Stimulated activated naive B cell treated with anti-CD40 and anti-IgM and Interleukin-4, amounts not matched to agents 10 μg/mL and 1 μg/mL and 100 μg/mL, for 72 hours (primary cell): ENCODE measurements at places on chromosomes 6 and 20.

- no peak for DNase-seq
These were observed 26.1 kb downstream of the NCOA5 start for GRCh38 chr20:46063652-46064054.

DNA sequence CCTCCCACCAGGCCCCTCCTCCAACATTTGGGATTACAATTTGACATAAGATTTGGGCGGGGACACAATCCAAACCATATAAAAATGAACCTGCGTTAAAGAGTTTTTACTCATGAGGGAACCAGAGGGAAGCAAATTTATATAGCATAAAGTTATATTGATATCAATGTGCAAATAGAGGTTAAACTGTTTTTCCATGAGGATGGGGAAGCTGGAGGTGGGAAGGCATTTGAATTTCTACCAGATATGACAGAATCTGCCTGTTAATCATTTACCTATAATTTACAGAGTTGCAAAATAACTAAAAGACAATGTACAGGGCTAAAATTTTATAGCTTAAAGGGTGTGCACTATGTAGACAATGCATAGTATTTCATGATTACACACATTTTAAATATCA is 322.0 kb upstream of the FKBP1C start:
- no peak for DNase-seq

GRCh38 chr6:150084426-150084825 is 15.5 kb upstream of the ULBP3 start:
- no peak for DNase-seq

DNA sequence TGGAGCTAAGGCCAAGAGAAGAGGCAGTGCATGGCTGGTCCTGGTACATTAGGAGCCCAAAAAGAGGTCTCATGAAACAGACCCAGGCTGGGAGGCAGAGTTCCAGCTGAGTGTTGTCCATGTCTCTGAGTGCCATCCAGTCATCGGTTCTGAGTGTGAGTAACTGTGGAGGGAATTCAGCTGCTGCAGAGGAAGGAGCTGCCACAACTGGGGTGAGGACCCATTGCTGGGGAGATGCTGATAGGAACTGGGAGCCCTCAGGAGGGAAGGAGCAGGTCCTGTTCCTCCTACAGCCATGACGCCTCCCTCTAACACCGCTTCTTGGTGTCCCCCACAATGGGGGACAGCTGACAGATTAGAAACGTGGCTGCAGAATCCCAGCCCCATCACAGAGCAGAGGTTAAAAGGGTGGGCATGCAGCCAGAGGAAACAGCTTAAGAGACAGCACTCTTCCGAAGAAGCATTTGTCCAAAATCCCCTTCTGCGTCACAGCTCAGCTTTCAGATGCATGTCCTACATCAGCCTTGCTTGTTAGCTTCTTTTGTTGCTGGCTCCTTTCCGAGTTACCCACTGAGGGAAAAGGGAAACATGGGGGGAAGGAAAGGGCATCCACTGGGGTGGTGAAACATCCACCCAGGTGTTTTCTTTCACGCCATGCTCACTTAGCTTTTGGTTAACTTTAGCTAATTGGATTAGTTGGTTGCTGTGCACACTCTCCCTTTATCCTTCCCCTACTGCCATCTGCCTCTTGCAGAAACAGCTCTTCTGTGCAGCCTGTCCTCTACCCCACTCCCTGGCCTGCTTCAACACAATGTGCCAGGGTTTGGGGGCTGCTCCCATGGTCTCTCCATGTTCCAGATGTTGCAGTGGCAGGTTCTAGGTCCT is 239.2 kb downstream of the SYNDIG1 start:
- no peak for DNase-seq

GRCh38 chr6:145878591-145879295 is 64.1 kb upstream of the FBXO30 start:
- DNase-seq = no peak

DNA sequence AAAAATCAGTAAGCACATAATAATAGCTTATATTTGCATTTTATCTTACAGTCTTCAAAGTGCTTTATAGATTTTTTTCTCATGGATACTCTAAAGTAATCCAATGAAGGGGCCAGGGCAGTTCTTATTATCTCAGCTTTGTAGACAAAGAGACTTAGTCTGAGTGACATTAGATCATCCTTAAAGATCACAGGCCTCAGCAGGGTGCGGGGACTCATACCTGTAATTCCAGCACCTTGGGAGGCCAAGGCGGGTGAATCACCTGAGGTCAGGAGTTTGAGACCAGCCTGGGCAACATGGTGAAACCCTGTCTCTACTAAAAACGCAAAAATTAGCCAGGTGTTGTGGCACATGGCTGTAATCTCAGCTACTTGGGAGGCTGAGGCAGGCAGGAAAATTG is 14.5 kb downstream of the FERMT1 start:
- no peak for DNase-seq

- DNase-seq = no peak
These were observed 542.6 kb downstream of the HDGFL1 start for GRCh38 chr6:23111984-23112383.

- no peak for DNase-seq
These were observed 21.7 kb downstream of the KIZ start for GRCh38 chr20:21147593-21147992.

GRCh38 chr6:45697605-45698004 is 318.1 kb downstream of the CLIC5 start:
- no peak for DNase-seq

- no peak for DNase-seq
These were observed 14.8 kb downstream of the FAXC start for GRCh38 chr6:99334526-99335127.

DNA sequence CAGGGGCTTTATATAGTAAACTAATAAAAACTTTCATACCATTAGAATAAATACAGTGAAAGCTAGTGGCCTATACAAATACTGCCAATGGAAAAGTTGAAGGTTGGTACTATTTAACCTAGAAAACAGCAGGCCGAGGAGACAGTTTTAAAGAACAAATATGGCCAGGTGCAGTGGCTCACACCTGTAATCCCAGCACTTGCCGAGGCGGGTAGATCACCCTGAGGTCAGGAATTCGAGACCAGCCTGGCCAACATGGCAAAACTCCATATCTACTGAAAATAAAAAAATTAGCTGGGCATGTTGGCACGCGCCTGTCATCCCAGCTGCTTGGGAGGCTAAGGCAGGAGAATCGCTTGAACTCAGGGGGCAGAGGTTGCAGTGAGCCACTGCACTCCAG is 24.8 kb downstream of the GLYATL3 start:
- no peak for DNase-seq

DNA sequence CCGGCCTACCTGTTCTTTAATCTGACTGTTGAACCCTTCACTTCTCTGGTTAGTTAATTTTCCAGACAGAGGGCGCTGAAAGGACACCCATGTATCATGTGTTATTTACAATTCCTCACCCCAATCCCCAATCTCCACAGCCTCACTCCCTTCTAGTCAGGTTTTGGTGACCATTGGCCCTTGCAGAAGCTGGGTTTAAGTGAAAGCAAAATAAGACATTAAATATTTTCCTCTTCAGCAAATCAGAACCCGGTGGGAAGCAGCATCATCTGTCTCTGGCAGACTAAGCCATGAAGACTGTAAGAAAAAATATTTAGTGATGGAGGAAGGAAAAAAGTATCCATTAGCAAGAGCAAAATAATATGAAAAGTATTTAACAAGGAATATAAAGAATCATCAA is 9.4 kb upstream of the HLA-DQA1 start:
- DNase-seq = peak; percentile 73

GRCh38 chr6:161095916-161096315 is 104.3 kb downstream of the MAP3K4 start:
- no peak for DNase-seq

- no peak for DNase-seq
These were observed 45.1 kb upstream of the MCM9 start for GRCh38 chr6:118980063-118980462.

- DNase-seq = no peak
These were observed 158.9 kb upstream of the FUT9 start for GRCh38 chr6:95856876-95857364.

DNA sequence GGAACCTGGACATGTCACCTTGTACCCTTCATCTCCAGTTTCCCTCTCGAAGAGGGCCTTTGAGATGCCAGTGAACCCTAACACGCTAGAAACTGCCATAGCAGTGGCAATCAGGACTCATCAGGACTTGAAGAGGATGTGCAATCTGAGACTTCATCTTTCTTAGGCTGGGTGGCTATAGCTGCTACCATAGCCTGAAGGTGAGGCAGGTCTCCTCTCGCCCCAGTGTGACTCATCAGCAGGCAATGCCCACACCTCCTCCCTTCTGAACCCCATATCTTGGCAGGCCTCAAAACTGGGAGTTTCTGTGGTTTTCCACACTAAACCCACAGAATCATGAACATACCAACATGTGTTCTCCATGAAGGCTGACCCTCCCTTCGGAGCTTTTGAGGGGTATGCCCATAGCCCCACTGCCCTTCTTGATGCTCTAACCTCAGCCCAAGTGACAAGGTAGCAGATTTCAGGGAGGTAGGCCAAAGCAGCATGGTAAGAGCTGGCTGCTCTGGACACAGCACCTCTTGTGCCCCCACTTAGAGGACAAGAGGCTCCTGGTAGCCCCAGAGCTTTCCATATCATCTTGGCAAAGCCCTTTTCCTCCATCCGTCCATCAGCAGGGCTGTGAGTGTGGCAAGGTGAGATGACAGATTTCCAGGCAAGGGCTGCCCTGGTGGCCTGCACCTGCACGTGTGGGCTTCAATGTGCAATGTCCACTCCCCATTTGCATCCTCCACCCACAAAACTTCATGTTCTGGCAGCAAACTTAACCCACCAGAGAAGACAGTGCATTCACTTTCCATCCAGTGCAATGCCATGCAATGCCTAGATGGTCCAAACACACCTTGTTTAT is 2.6 kb downstream of the BLCAP start:
- no peak for DNase-seq

GRCh38 chr6:56802584-56802983 is 152.3 kb upstream of the BEND6 start:
- DNase-seq = no peak

GRCh38 chr20:8220716-8221115 is 88.7 kb downstream of the PLCB1 start:
- DNase-seq = no peak

DNA sequence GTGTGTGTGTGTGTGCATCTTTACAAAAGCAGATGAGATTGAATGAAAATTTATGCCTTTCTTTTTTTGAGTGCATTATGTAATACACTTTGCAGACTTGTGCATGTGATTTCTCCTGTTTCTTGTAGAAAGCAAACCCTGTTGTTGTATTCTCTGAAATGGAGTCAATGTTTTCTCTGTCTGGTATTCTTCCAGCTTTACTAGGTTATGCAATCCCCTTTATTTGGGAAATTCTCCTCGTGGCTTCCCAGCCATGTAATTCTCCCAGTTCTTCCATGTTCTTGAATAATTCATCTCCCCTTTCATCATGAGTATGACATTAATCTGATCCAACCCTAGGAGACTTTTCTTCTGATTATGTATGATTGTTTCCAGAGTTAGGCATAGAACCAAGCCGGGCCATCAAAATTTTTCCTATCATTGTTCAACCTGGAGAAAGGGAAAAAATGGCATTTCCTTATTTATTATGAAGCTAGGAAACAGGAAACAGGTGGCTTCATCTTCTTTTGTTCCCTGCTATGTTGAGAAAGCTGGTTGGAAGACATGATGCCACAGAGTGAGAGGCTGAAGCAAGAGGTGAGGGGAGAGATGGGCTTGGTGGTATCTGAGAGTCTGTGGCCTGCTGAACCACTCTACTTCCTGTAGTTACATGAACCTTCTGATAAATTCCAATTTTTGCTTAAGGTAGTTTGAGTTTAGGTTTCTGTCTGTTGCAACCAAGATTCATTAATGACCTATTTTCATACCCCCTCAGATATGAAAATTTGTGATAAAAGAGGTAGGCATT is 68.8 kb downstream of the PRL start:
- DNase-seq = no peak

- no peak for DNase-seq
These were observed 32.1 kb downstream of the SOX4 start for GRCh38 chr6:21625642-21626041.

DNA sequence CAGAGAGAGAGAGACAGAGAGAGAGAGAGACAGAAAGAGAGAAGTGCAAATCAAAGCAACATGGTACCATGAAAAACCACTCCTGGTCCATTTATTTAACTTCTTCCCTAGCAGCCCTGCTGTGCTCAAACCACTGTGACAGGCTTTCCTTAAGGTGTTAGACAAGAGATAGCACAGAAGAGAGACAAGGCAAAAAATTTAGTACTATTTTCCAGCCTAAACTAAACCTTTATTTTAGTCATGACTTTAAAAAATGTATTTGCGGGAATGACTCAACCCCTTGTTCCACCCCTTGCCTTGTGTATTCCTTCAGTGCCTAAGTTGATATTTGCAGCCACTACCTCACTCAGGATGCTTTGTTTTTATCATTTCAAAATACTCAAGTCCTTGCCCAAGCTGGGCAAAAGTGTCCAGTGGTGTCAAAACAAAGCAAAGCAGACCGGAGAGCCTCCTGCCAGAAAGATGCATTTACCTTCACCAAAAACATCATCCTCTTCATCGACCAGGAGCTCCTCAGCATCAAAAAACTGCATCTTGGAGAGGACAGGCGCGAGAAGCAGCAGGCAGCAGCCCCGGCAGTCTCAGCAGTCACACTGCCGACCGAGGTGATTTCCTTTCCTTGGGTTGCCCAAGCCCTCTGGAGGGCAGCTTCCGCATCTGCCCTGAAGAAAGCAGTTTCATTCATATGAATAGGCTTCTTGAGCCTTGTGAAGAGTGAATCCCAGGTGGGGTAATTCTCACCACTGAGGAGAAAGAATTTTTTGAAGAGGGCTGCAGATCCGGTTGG is at the start of gene RIPOR2:
TSS of gene RIPOR2 (minus strand) at position 595 of the 787 bp plus-strand sequence. CDS start at position 533, 62 bp downstream.
- peak; percentile 57 for DNase-seq

DNA sequence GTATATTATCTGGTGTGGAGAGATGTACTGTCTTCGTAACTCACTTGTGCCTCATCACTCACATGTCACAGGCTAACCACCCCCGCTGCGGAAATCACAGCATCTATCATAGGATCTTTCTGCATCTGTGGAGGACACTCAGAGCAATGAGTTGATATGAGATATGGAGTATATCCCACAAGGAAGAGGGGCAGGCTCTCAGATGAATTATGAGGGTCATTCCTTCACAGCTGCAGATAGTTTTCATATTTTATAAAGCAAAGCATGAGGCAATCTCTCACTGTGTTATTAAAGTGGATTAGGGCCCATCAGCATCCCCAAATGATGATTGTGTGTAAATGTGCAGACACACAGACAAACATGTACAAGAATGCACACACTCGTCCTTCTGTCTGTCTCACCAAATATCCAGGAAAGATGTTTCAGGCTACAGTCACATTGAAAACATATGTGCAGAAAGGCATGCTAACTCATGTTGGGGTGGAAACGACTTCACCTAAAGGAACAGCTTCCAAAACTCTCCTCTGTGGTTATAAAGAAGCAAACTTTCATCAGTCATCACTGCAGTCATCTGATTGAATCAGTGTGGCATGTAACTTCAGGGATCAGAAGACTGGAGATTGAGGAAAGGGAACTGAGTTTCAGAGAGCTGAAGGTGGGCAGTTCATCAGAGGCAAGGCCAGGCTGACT is 164.7 kb downstream of the FOXC1 start:
- DNase-seq = no peak

DNA sequence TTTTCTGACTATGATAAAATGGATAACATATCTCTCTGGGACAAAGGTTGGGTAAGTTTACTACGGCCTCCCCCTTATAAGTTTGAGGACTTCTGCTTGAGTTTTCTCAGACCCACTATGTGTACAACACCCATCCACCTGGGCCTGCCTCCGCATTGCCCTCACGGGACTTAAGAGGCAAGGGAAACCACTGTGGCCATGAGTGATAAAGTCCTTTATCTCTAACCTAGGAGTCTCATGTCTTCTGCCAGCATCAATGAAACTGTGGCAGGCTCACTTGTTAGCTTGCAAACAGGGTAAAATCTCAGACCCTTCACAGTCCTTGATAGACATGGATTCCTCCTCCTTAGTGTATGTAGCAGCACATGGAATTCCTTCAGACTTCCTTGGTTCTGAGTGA is 173.4 kb upstream of the MYLIP start:
- DNase-seq = no peak
